GM12891 (cell line): ENCODE measurements at places on chromosomes 3 and 15.
A peak's percentile ranks its signal among the peaks of the same experiment; 100 is the strongest.

- DNase-seq = no peak
Observed at GRCh38 chr15:48289628-48290027, 41.6 kb upstream of the DUT start.

DNA sequence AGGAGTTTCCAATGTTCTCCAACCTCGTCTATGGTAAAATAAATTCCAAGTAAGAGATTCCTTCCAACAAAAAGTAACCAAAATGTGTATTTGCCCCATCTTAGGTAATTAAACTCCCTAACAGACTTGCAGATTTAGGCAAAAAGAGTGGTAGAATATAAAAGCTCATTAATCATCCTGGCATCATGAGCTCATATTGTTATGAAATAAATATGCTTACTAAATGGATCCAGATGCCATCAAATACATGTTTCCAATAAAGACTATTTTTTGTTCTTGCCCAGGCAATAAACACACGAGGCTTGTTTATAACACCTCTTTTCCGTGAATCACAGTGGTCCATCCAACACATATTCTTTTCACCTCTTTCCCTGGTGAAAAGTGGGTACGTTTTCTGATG lies 189.4 kb downstream of the THSD4 start:
- no peak for DNase-seq

- DNase-seq = no peak
Observed at GRCh38 chr3:52177701-52178042, 20.3 kb upstream of the ALAS1 start.

- no peak for DNase-seq
Observed at GRCh38 chr3:136602818-136603217, 149.4 kb downstream of the STAG1 start.

GRCh38 chr3:61378311-61378710 lies 127.1 kb upstream of the FHIT start:
- no peak for DNase-seq

DNA sequence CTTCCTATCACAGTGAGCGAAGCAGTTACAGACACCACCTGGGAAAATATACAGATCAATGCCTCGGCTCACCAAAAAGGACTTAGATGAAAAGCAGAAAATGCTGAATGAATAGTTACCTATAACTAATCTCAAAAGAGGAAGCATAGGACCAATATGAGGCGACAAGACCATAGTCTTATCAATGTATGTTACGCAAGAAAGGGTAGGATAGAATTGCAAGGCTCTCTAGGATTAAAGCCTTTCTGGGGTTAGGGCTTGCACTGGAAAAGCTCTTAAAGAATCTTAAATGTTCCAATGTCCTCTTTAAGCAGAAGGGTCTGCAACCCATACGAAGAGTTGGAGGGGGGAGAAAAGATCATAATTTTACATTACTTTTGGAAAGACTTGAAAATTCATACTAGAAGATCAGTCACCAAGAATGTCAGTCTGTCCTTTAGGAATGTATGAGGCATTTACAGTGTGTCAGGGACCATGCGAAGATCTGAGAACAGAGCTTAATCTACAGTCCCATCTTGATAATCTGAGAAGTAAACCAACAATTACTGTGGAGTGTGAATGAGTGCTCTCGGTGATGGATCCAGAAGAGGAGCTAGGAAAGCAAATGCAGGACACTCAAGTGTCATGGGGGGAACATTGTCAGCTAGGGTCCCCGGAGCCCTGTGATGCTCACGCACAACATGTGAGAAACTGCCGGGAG lies 185.9 kb downstream of the GREM1 start:
- no peak for DNase-seq

DNA sequence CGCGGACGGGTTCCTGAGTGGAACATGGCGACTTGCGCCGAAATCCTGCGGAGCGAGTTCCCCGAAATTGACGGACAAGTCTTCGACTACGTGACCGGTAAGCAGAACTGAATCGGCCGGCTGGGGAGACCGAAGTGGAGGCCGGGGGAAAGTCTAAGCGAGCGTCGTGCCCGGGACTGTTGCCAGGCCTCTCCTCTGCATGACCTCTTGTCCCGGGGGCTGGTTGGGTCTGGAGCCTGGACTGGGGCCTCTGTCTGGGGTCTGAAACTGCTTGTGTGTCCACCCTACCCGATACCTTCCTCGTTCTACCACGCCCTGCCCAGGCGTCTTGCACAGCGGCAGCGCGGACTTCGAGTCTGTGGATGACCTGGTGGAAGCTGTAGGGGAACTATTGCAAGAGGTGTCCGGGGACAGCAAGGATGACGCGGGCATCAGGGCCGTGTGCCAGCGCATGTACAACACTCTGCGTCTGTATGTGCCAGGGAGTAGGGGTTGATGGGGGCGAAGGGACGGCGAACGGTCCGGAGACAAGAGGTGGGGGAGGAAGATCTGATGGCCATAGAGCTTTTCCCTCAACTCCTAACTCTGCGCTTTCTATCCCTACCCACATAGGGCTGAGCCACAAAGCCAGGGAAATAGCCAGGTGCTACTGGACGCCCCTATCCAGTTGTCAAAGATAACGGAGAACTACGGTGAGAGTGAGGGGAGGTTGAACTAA lies at the start of gene ABCF3:
TSS of gene ABCF3 (plus strand) at position 16 of the 718 bp plus-strand sequence. CDS start at position 25, 9 bp downstream.
- DNase-seq = no peak

DNA sequence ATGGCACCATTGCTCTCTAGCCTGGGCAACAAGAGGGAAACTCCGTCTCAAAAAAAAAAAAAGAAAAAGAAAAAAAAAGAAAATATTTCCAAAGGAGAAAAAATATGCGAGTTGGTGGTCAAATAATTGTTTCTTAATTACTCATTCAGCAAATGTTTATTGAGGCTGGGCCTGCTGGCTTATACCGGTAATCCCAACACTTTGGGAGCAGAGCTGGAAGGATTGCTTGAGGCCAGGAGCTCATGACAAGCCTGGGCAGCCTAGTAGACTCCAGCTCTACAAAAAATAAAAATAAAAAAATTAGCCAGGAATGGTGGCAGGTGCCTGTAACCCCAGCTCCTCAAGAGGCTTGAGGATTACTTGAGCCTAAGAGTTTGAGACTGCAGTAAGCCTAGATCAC lies 4.1 kb downstream of the KNL1 start:
- no peak for DNase-seq

- DNase-seq = no peak
Observed at GRCh38 chr3:78894787-78895186, 873.0 kb downstream of the ROBO1 start.

GRCh38 chr3:108343491-108343890 lies 47.1 kb downstream of the HHLA2 start:
- DNase-seq = no peak

DNA sequence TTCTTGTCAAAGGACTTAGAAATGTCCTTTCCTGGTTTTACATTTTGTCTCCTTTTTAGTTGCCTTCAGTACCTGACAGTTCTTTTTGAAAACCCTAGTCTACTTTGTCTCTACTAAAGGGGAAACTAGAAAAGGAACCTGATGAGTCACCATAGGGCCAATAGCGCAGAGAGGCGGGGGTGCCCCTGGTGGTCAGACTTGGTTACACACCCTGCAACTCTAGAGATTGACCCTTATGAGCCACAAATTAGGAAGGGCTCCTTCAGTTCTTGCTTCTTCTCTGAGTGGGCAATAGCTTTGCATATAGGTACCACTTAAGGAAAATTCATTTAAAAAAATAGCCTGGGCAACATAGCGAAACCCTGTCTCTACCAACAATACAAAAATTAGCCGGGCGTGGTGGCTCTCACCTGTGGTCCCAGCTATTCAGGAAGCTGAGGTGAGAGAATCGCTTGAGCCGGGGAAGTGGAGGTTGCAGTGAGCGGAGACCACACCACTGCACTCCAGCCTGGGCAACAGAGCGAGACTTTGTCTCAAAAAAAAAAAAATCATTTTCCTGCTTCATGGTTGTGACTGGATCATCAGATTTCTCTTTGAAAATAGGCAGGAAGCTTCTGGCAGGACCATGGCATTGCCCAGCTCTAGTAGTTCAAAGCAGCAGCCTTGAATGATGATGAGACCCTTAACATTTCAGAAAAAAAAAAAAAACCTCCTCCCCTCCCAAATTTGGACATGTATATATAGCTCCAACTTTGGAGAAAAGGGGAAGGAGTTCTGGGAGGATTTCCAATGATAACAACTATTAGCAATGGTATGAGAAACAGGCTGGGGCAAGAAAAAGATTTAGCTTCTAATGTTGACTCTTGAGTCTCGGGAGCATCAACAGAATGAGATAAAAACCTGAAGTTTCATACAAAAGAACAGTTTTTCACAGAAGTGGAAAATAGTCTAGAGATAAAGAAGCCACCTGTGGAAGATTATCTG lies 45.2 kb upstream of the RASA2 start:
- peak; percentile 53 for DNase-seq

GRCh38 chr15:60595665-60596064 lies 116.7 kb upstream of the ICE2 start:
- DNase-seq = no peak

- no peak for DNase-seq
Observed at GRCh38 chr3:8903191-8903590, 60.1 kb downstream of the RAD18 start.

DNA sequence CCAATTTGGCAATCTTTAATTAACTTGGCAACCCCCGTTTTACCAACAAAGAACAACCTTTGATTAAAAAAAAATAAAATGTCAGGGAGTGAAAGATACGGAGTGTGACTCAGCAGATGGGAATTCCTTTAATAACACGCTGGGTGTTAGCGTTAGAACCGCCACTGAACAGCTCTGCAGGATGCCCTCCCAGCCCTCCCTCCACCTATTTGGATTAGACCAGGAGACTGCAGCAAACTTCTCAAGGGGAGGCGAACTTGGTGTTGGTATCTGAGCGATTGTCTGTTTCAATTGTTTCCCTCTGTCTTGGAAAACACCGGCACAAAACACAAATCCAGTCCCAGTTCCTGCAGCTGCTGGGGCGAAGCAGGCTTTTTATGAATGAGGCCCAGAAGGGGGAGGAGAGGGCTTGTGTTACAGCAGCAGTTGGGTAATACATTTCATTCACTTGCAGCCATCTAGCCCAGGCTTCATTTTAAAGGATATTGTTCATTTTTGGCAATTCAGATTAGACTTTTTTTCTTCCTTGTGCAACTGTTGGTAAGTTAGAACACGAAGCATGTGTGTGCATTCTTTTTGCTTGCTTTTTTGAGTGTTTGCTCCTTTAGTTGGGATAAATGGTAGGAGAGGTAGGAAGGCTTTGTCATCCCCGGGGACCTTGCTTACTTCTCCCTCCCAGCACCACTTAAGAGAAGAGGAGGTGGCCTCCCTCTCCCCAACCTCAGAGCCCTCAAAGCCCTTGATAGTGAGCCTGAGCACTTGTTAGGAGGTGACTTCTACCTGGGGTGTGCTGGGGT lies 152.3 kb downstream of the IGF1R start:
- DNase-seq = no peak

DNA sequence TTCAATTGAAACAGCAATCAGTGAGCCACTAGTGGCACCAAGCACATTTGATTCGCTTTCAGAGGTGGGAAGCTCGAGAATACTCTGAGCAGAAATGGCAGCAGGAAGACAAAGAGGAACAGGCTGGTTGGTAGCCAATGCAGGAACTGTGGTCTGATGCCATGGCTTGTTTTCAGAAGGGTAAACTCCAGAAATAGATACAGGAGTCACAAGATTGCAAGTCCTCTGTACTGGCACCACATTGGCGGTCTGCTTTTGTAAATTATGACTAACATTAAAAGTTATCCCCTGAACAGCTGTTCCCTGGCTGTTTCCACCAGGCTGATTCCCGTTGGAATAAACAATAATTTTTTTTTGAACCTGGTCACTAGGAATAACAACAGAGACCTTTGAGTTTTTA lies 35.5 kb downstream of the USF3 start:
- DNase-seq = no peak

- no peak for DNase-seq
Observed at GRCh38 chr3:46243560-46243959, 1.3 kb downstream of the CCR3 start.

- DNase-seq = no peak
Observed at GRCh38 chr15:48650931-48651330, 5.4 kb upstream of the FBN1 start.

- DNase-seq = no peak
Observed at GRCh38 chr3:64289622-64290021, 64.4 kb upstream of the PRICKLE2 start.

DNA sequence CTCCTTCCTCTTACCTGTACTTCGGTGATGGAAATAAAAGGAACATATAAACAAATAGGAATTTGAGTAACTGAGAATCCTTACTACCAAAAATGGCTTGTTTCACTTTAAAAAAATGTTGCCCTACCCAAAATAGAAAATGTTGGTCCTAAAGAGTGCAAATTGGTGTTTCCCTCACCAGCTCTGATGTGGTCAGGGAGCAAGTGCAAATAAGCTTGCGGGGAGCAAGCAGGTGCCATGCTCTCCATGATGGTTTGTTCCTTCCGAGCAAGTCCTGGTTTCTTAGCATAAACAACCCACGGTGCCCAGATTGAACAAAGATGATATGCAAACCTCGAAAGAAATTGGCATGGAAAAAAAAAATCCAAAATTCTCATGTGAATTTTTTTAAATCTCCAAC lies 68.8 kb downstream of the PGPEP1L start:
- DNase-seq = no peak

DNA sequence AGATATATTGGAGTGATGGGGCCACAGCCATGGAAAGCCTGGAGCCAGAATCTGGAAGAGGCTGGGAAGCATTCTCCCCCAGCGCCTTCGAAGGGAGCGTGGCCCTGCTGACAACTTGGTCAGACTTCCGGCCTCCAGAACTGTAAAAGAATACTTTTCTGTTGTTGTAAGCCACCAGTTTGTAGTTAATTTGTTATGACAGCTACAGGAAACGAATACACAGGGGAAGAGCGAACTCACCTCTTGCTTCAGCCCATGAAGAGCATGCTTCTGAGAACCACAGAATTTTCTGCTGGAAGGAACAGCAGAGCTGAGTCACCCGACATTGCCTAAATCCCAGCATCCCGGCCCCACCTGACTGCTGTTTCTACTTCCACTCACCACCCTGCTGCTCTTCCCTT lies 501.7 kb downstream of the SHQ1 start:
- no peak for DNase-seq

DNA sequence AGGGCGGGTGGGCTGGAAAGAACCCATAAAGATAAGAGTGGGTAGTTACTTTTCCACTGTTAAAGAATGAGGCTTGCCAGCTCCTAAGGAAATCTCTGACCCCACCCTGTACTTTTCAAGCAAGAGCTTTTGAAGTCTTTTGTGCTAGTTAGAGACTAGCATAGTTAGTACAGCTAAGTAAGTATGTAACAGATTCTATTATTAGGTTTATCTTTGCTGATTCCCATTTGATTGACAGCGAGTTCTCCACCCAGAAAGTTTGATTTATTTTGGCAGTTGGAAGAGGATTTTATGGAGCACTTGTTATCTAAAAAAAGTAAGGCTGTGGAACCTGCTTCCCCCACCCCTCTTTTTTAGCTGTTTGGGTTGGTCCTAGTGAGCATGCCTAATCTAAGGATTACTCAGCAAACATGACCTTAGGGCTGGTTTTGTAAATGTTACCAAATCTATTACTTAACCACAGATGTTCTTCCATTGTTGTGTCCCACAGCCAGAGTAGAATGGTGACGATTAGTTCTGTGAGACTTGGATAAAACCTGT lies 57.6 kb downstream of the FNDC3B start:
- no peak for DNase-seq

- DNase-seq = no peak
Observed at GRCh38 chr3:134704556-134704955, 53.7 kb upstream of the KY start.
